ENCODE measurements at places on chromosomes 5 and 9.

GRCh38 chr9:112503170-112503569 lies 16.5 kb downstream of the KIAA1958 start:
- DNase-seq: no peak

DNA sequence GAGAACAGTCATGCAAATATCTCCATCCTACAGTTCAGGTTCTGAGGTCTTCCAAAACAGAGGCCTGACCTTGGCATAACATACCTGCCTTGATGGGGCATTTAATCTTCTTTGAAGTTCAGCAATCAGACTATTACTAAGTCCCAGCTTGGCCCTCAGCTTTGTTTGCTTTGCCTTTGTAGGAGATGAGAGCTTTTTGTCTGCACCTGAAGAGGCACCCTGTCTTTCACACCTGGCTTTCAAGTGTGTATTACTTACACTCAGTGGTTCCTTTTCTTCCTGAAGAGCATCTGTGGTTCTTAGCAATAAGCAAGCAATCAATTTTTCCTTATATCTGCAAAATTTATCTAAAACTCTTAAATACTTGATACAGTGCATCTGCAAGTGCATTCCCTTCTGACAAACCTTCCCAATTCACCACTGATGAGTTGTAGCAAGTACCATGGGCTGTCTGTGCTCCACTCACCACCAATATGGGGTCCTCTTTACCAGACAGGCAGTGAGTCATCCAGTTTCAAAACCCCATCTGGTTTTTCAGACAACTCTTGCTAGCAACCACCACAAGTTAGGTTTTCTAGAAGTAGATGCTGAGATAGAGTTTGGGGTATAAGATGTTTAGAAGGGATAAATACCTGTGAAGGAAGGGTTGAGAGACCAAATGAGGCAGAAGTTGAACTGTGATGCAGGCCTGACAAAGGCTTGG lies 100.2 kb downstream of the HINT1 start:
- DNase-seq: no peak

DNA sequence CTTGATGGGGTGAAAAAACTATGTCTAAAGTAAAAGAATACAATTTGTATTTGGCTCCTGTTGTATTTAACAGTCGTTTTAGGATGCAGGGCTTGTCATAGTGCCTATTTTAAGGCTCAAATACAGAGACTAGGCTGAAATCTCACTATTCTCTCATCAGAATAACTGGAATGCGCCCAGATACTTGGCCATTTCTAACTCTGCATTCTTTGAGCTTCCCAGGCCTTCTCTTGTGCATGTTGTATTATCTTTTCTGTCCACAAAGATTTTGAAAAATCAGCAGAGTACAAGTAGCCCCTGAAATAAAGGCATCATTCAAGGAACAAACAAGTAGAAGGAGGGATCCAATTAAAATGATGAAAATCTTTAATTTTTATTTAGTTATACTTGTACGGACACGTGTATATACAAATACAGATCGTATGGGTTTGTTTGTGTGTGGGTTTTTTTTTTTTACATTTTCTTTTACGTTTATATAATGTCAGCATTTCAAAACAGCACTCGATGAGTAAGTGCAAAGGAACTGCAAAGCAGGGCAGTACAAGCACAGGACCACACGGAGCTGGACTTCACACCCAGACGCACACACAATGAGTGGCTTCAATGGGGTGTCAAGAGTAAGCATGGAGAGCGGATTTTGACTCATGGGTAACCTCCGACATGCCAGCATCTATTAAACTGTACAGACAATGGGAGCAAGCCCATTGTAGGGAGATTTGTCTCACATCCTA lies 294.0 kb downstream of the EFNA5 start:
- DNase-seq: no peak

GRCh38 chr5:154794525-154795234 lies 39.5 kb downstream of the LARP1 start:
- no peak for DNase-seq

DNA sequence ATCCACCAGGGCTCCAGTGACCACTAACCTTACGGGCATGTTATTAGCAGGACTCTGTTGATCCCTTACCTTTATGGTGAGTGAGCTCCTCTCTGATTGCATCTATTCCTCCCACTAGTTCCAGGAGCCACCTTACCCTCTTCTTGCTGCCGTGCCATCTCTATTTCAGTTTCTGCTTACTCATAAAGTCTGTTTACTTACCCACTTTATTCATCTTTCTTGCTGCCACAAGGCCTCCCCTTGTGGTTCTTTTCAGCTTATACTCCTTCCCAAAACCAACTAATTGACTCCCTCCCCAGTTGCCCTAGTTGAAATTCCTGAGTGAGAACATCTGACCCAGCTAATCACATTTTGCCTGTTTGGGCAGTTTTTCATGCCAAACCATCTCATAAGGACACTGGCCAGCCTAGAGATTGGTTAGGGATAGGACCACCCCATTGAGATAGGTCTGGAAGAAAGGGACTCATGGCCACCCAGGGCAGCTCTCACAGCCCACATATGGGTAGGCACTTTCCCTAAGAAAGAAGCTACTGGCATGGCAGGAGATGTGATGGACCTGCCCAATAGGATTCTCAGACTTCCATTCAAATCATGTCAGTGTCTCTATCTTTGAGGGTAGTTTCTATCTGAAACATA lies 412.7 kb downstream of the EFNA5 start:
- no peak for DNase-seq

DNA sequence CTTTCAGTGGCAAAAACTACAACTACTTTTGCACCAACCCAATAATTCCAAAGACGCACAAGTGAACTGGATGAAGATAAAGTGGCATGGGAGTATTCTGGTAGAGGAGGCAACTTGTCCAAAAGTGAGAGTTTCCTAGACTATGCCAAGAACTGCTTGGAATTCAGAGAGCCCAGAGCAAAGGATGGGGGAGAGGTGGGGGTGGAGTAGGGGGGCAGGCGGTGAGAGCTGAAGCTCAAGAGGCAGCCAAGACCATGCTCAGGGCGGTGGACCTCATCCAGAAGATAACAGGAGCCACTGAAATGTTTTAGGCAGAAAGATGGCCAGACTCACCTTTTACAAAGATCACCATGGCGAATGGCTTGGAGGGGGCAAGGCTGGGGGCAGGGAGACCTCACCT lies 242.5 kb downstream of the SEC61B start:
- DNase-seq: no peak
